ENCODE measurements at places on chromosomes 3 and 15. TPM values are rescaled to one million over a fixed set of nuclear protein-coding genes. Genes with fewer than 3 reads are reported as not detected.

The EOMES gene
- total RNA-seq: 9.5 TPM

The FHIT gene
- 152 TPM for total RNA-seq

The CPN2 gene
- total RNA-seq: not detected

The ASB14 gene
- not detected for total RNA-seq

The BLM gene
- 54.9 TPM for total RNA-seq

The SNRK gene
- total RNA-seq: 147 TPM

The CAPN3 gene
- total RNA-seq: 6.5 TPM

Measured in naive thymus-derived CD4-positive, alpha-beta T cell (primary cell).